ENCODE measurements at places on chromosomes 7 and 10. TPM values are rescaled to one million over a fixed set of nuclear protein-coding genes. Genes with fewer than 3 reads are reported as not detected.

Gene CPXM2
- not detected for total RNA-seq

Gene ARHGEF5
- total RNA-seq: 2.7 TPM

Gene SGCE
- 44.9 TPM for total RNA-seq

Gene PPP1R3C
- total RNA-seq: 3.6 TPM

Gene PNLIPRP3
- total RNA-seq: not detected

Gene CEP41
- total RNA-seq: 29.3 TPM

Gene HTRA1
- total RNA-seq: 9.0 TPM

Gene ENKUR
- 2.0 TPM for total RNA-seq

Gene PRSS37
- not detected for total RNA-seq

Gene CUZD1
- not detected for total RNA-seq

- H3K36me3 ChIP-seq: no peaks in the 10 kb centered on the region
- no peak overlapping the region for H3K4me3 ChIP-seq
- no peaks in the 10 kb centered on the region for H3K4me1 ChIP-seq
- H3K27ac ChIP-seq: no peak overlapping the region
These were observed 144.7 kb downstream of the PFKFB3 start for GRCh38 chr10:6347391-6347951.

DNA sequence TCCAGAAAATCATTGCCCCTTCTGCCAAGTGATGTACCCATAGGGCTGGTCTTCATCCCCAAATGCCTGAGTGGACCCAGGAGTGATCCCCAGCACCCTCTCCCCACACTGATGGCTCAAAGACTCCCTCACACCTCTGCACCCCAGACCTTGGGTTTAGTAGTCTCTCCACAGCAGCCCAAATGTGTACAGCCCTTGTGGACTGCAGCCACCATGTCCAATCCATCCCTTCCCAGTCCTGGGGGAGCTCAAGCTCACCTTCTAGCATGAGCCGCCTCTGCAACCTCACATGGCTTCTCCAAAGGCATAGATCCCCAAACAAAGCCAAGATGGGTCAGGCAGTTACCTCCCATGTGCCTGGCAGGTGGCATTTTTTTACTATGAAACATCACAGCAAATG is 50.1 kb downstream of the PRLHR start:
- no peak overlapping the region for H3K27ac ChIP-seq
- no peak overlapping the region for H3K4me3 ChIP-seq
- H3K27me3 ChIP-seq: peaks cover 56% of the 10 kb centered on the region
- no peaks in the 10 kb centered on the region for H3K36me3 ChIP-seq
- no peak for DNase-seq

DNA sequence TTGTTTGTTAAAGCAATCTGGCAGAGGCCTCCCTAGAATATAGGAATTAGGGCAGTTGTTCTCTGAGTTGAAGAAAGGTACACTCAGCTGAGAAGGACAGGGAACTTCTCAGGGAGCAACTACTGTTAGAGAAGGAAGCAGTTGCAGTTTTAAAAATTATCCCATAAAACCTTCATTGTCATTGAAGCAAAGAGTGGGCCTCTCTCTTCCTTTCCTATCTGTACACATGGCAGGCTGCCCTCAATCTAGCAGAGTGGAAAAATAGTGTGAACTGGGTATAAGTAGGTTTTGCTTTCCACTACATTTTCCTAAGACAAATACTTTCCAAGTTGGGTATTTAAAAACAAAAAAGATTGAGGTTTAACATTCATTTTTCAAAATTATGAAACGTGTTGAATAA is 236.7 kb upstream of the KLF14 start:
- no peak for DNase-seq
- no peaks in the 10 kb centered on the region for H3K27me3 ChIP-seq
- peaks cover 14% of the 10 kb centered on the region for H3K36me3 ChIP-seq
- no peaks in the 10 kb centered on the region for H3K4me1 ChIP-seq

DNA sequence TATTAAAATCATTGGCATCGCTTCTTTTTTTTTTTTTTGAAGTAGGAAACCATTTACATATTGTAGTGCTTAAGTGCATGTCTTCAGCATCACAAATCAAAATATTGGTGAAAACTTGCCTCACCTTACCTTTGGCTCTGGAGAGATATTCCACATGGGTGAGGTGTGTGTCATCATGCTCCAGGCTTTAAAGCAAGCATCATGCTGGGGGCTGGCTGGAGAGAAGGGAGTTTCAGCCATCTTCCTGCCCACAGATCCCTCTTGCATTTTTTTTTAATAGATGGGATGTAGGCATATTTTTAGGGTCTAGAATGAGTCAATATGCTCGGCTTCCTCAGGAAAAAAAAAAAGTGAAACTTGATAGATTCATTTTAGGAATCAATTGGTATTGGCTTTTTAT is 2.3 kb upstream of the INSYN2A start:
- H3K27ac ChIP-seq: no peak overlapping the region
- H3K27me3 ChIP-seq: peaks cover 42% of the 10 kb centered on the region
- no peaks in the 10 kb centered on the region for H3K36me3 ChIP-seq
- DNase-seq: no peak
- peaks cover 5% of the 10 kb centered on the region for H3K4me1 ChIP-seq

GRCh38 chr10:48287417-48288391 is 13.2 kb upstream of the FRMPD2 start:
- peaks cover 30% of the 10 kb centered on the region for H3K4me1 ChIP-seq
- no peak for DNase-seq
- H3K27me3 ChIP-seq: no peaks in the 10 kb centered on the region
- H3K27ac ChIP-seq: peak overlapping the region; percentile 40

DNA sequence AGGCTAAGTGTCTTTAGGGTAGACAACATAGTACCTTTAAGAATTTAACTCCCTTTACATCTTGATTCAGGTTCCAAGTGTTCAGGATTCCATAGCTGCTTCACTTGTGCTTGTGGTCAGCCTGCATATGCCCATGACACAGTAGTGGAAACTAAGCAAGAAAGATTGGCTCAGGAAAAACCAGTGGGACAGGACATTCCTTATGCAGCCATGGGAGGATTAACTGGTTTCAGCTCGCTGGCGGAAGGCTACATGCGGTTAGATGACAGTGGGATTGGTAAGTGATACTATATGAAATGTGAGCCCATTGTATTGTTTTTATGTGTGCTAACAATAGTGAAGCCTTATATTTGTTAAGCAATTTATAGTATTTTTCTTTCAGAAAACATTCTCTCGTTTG is 11.3 kb downstream of the FAM221A start:
- no peak overlapping the region for H3K27ac ChIP-seq
- no peak overlapping the region for H3K4me3 ChIP-seq
- DNase-seq: no peak
- peaks cover 19% of the 10 kb centered on the region for H3K36me3 ChIP-seq
- no peaks in the 10 kb centered on the region for H3K27me3 ChIP-seq

- H3K27ac ChIP-seq: peak overlapping the region; percentile 65
- H3K4me3 ChIP-seq: no peak overlapping the region
- no peaks in the 10 kb centered on the region for H3K36me3 ChIP-seq
- peaks cover 47% of the 10 kb centered on the region for H3K4me1 ChIP-seq
These were observed 19.1 kb downstream of the CEP41 start for GRCh38 chr7:130421684-130422083.

DNA sequence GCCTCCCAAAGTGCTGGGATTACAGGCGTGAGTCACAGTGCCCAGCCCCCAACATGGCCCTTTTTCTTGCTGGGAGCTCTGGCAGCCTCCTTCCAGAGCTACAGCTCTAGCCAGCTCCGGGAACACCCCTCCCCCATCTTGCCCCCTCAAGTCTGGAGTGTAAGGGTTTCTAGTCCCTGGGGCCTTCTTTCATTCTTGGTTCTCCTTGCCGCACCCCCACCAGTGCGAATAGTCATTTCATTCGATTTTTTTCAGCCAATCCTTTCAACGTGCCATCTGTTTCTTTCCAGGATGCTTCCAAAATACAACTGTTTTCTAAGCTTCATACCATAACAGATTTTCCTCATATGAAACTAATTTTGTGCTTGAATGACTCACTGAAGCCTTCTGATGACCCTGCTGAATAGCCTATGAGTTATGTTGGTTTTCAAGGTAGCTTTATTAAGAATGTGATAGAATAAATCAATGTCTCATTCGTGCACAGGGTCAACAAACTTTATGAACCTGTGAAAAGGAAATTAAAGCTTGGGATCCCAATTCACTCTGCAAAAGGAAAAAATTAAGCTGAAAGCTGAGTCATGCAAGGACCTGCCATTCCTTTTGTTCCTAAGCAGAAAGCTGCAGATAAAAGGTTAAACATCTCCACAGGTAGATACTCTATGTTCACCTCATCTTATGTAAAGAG is 38.6 kb downstream of the CDC14C start:
- no peak overlapping the region for H3K4me3 ChIP-seq
- DNase-seq: no peak
- no peaks in the 10 kb centered on the region for H3K27me3 ChIP-seq
- no peak overlapping the region for H3K27ac ChIP-seq
- H3K36me3 ChIP-seq: no peaks in the 10 kb centered on the region
- H3K4me1 ChIP-seq: no peaks in the 10 kb centered on the region

DNA sequence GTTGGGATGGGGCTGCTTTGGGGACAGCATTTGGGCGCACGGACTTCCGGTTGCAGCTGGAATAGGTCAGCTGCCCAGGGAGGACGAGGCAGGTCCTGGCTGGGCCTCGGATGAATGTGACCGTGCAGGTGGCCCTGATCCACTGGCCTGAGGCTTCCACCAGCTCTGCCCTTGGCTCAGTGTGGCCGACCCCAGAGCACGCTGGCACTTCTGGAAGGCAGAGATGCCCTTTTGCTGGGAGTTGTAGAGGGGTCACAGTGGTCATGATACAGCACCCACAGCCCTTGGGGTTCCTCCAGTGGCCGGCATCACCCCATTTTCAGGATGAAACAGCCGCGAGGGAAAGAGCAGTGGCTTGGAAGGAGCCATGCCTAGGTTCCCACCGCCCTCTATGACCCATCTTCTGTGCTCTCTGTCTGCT is 19.0 kb downstream of the ADCY1 start:
- H3K4me3 ChIP-seq: no peak overlapping the region
- no peak overlapping the region for H3K27ac ChIP-seq
- H3K36me3 ChIP-seq: no peaks in the 10 kb centered on the region
- DNase-seq: no peak
- peaks cover 14% of the 10 kb centered on the region for H3K4me1 ChIP-seq

- H3K36me3 ChIP-seq: no peaks in the 10 kb centered on the region
- no peak overlapping the region for H3K4me3 ChIP-seq
- DNase-seq: no peak
- no peak overlapping the region for H3K27ac ChIP-seq
- peaks cover 12% of the 10 kb centered on the region for H3K4me1 ChIP-seq
These were observed 25.0 kb upstream of the ELFN1 start for GRCh38 chr7:1645071-1645409.

GRCh38 chr10:72315611-72316385 is 38.9 kb downstream of the DNAJB12 start:
- H3K4me3 ChIP-seq: peak overlapping the region; percentile 8
- H3K27me3 ChIP-seq: no peaks in the 10 kb centered on the region
- H3K27ac ChIP-seq: no peak overlapping the region

GRCh38 chr7:51242007-51242691 is 74.5 kb downstream of the COBL start:
- no peak for DNase-seq
- H3K27ac ChIP-seq: no peak overlapping the region
- no peak overlapping the region for H3K4me3 ChIP-seq
- peaks cover 17% of the 10 kb centered on the region for H3K4me1 ChIP-seq

GRCh38 chr7:39613577-39613976 is 9.8 kb upstream of the RALA start:
- no peaks in the 10 kb centered on the region for H3K36me3 ChIP-seq
- H3K27ac ChIP-seq: no peak overlapping the region
- H3K4me1 ChIP-seq: peaks cover 10% of the 10 kb centered on the region
- H3K27me3 ChIP-seq: peaks cover 30% of the 10 kb centered on the region
- no peak overlapping the region for H3K4me3 ChIP-seq
- no peak for DNase-seq

DNA sequence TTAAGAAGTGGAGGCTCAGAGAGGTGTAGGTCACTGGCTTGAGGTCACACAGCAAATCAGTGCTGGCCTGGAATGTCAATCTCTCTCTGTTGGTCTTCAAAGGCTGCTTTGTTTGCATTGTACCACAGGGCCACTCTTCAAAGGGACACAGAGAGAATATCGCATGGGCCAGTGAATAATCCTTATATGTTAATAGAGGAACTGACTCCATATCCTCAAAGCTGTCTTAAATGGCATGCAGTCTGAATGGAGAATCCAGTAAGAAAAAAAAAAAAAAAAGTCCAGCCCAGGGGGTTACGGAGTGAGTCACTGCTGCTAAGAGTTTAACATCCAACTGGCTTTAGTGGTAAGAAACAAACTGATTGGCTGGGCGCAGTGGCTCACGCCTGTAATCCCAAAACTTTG is 54.1 kb downstream of the NRAP start:
- H3K4me1 ChIP-seq: peaks cover 75% of the 10 kb centered on the region
- peak overlapping the region; percentile 13 for H3K4me3 ChIP-seq
- no peaks in the 10 kb centered on the region for H3K27me3 ChIP-seq
- H3K27ac ChIP-seq: peak overlapping the region; percentile 82
- DNase-seq: no peak

DNA sequence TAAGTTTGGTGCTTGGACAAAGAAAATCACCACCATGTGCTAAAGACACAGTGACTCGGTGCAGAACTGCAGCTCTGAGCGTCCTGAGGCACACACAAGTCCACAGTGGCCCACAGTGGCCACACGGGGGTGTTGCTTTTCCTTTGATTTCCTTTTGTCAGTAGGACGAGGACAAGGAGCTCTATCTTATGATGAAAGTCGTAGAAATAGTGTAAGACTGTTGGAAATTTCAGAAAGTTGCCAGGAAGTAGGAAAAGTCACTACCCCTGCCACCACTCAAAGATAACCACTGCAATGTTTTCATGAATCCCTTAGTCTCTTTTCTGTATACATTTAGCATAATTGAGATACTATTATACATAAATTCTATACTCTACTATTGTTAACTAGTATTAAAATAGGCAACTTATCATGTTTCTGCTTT is 146.0 kb downstream of the TNS3 start:
- peaks cover 9% of the 10 kb centered on the region for H3K4me1 ChIP-seq
- no peaks in the 10 kb centered on the region for H3K27me3 ChIP-seq
- H3K36me3 ChIP-seq: peaks cover 2% of the 10 kb centered on the region
- H3K4me3 ChIP-seq: no peak overlapping the region
- DNase-seq: peak; percentile 48

DNA sequence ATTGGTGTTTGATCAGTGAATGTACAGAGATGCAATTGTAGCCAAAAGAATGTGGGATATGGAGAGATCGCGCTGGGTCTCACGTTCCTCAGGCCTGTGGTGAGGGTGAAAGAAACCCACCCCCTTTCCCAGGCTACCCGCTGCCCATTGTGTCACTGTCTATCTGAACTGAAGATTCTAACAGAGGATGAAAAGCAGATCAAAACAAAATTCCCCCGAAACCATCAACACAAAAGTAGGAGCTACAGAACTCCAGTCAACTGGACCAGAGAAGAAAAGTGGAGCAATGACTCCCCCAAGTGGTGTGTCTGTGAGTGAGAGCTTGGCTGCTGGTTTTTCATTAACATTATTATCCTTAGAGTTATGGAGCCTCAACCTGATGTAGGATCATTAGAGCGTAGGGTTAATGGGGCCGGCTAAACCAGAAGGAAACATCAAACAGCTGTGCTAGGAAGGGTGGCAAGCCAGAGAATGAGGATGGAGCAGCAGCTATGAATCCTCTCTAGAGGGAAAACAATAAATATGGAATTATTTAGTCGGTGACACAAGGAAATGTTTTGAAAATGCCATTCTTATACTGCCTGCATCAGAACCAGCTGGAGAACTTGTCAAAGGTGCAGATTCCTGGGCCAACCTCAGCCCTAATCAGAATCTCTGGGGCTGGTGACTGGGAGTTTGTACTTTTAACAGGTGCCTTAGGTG is 38.3 kb downstream of the AKR1B1 start:
- no peak overlapping the region for H3K4me3 ChIP-seq
- no peak overlapping the region for H3K27ac ChIP-seq
- H3K4me1 ChIP-seq: peaks cover 9% of the 10 kb centered on the region
- no peaks in the 10 kb centered on the region for H3K36me3 ChIP-seq
- DNase-seq: peak; percentile 40

GRCh38 chr10:58641095-58641531 is 128.4 kb downstream of the BICC1 start:
- no peak for DNase-seq
- H3K4me1 ChIP-seq: peaks cover 10% of the 10 kb centered on the region
- no peak overlapping the region for H3K4me3 ChIP-seq
- H3K27ac ChIP-seq: no peak overlapping the region
- no peaks in the 10 kb centered on the region for H3K27me3 ChIP-seq
- no peaks in the 10 kb centered on the region for H3K36me3 ChIP-seq

All from neural crest cell (in vitro differentiated cells).